Midbrain (tissue), 1 donor: ENCODE measurements at places on chromosomes 7 and 10.
A peak's percentile ranks its signal among the peaks of the same experiment; 100 is the strongest.

GRCh38 chr7:157224627-157225026, 85.9 kb downstream of the UBE3C start:
- DNase-seq: peak; percentile 14

GRCh38 chr7:101066141-101066832, 19.0 kb upstream of the TRIM56 start:
- DNase-seq: no peak

DNA sequence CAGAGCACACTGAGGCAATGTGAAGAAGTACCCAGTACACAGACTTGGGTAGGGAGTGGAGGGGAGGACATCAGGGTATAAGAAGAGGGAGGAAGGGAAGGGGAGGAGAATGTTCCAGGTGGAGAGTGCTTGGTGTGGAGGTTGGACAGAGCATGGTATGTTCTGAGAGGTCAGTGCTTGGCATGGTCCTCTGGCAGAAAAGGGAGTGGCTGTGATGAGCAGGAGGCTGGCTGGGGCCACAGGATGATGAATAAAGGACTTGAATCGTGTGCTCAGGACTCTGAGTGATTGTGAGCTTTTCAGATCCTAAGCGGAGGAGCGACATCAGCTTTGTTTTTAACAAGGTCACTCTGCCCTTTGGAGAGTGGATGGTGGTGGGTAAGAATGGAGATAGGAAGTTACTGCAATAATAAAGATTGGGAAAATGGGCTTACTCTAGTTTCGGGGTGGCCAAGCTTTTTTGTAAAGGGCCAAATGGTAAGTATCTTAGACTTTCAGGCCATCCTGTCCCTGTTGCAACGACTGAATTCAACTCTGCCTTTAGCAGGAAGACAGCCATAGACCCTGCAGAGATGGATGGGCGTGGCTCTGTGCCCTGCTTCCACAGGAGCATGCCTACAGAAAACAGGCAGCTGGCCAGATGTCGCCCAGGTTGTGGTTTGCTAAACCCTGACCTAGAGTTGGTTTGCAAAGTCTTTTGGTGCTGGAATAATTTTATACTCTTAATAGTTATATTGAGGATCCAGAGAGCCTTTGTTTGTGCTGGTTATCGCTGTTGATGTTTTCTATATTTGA, 8.4 kb downstream of the PPP2R2D start:
- DNase-seq: no peak

DNA sequence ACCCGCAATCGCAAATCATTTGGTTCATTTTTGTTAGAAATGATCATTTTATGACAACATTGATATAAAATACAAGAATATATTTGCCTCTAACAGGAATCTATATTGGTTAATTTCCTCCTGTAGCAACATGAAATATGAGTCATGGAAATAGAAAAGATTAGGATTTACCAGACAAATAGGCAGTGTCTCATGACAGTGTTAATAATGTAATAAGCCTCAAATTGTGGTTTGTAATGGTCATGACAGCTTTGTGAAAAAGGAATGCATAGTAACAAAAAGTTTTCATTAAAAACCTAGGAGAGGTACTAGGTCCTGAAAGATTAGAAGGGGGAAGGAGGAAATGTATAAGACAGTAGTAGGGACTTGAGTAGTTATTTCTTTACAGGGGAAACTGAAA, 7.9 kb upstream of the SLK start:
- no peak for DNase-seq

DNA sequence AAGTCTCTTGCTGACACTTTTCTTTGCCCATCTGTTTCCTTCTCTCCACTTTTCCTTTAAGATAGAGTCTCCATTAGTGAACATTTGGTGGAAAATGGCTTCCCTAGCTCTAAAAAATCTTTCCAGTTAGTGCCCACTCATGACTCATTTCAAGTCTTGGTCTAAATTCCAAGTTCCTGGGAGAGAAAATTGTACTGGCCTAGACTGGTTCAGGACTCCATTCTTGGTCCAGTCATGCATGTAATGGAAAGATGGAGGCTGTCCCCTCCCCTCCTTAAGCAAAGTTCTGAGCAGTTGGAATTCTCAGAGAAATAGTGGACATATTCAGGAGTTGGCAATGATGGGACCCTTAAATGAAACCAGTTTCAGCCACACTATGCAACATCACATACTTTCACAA, 3.8 kb upstream of the ALDH18A1 start:
- no peak for DNase-seq

DNA sequence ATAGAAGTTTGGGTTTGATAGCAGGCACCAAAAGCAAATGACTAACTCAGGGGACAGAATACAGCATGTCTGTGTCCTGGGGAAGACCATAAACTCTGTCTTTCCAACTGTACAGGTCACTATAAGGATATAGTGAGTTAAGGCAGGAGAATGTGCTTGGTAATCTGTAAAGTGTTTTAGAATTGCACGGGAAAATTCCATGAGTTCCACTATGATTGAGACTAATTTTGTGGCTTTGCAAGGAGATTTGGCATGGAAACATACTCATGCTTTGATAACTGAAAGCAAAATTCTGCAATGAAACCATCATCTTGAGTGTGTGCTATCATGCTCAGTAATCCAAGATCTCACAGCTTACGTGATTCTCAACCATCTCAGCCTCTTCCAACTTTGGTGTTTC, 152.6 kb downstream of the PKD1L1 start:
- no peak for DNase-seq

DNA sequence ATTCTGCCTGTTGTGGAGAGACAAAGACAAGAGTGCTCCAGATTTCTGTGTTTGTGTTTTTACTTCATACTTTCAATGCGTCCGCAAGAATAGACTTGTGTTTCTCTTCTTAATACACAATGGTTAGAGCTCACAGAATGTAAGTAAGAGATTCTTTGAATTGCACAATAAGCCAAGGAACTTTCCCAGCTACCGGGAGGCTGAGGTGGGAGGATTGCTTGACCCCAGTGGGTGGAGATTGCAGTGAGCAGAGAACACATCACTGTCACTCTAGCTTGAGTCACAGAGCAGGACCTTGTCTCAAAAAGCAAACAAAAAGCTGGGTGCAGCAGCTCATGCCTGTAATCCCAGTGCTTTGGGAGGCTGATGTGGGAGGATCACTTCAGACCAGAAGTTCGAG, 250.7 kb upstream of the MYO3A start:
- no peak for DNase-seq

DNA sequence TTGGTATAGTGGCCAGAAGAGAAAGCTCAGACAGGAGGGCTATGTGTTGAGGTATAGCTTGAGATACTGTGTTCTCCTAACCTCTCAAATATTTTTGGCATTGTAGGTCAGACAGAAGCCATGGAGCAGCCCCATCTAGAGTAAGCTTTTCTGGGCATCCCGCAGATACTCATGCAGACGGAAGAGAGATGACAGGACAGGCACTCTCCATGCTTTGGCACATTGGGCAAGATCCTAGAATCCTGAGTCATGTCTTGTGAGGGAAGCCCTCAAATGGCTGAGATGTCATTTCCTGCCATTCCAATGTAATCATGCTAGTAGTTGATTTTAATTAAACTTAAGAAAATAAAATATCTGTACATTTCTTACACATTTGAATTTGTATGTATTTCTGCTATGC, 16.8 kb upstream of the KIF20B start:
- no peak for DNase-seq

- no peak for DNase-seq
Measured at GRCh38 chr7:32659853-32660252, 164.6 kb downstream of the AVL9 start.

GRCh38 chr10:74637685-74638084, 188.7 kb upstream of the KAT6B start:
- DNase-seq: no peak

DNA sequence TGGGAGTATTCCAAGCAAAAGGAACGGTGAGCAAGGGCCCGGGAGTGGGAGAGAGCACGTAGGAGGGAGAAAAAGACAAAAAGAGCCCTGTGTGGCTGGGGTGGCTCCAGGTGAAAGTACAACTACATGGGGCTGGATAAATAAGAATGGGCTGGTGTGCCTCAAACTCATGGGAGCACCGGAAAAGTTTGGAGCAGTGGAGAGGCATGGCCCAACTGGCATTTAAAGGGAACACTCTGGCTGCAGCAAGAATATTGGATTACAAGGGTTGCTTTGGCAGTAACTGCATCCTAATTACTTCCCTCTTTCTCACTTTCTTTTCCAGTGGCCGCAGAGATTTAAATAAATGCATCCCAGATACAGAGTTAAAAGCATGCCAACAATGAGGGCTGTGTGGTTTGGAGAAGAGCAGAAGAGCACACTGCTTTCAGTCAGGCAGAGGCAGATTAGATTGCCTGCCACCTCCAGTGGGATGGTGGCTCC, 39.1 kb upstream of the HERPUD2 start:
- no peak for DNase-seq

DNA sequence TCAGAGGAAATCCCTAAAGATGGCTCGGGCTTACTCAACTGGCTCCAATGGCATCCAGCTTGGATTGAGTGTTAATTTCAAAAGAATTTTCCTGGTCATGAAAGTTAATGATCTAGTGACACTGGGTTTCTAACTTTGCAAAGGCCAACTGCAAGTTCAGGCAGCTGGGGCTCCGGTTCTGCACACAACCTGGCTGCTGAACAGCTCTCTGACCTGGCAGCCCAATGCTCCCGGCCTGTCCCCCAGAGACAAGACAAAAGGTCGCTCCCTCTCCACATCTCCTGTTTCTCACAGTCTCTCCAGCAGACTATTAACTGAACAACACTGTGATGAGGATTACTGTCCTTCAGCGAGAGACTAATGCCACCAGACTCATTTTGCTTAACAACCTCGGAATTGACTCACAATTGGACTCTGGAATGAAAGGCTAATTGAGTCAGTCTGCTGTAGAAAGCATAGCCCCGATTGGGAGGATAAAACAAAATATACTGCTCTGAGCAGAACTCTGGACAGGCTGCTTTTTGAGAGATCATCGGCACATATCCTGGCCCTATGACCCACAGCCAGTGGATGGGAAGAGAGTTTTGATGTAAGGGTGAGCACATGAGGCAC, 174.5 kb downstream of the GFRA1 start:
- DNase-seq: no peak

DNA sequence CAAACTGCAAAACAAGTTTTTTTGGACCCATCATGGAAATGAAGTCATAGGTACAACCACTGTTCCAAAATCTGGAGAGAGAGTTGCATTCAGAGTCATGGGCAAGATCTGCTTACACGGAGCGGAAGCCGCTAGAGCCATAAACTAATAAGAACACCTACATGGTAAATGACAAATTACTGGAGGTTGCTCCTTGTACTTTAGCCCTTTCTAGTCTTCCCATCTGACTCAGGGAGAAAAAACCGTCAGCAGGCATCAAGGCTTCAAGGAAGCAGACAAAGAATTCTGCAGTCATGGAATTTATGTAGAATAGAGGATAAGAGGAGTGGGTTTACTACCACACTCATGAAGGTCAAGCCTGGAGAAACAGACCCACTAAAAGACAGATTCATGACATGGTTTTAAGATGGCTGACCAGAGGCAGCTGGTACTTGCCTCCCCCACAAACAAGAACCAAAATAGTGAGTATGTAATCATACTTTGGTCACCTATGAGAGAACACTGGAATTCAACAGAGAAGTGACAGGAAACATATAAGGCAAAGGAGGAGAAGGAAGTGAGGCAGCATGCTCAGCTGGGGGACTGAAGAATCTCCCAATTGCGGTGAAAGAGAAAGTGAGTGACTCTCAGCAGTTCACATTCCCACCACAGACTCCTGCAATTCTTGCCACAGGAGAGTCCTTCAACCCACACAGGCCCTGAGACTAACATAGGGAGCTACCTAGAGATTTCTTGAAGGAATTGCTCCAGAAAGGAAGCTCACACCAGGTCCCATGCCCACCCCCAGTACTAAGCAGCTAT, 42.4 kb upstream of the ASAH2 start:
- DNase-seq: no peak

DNA sequence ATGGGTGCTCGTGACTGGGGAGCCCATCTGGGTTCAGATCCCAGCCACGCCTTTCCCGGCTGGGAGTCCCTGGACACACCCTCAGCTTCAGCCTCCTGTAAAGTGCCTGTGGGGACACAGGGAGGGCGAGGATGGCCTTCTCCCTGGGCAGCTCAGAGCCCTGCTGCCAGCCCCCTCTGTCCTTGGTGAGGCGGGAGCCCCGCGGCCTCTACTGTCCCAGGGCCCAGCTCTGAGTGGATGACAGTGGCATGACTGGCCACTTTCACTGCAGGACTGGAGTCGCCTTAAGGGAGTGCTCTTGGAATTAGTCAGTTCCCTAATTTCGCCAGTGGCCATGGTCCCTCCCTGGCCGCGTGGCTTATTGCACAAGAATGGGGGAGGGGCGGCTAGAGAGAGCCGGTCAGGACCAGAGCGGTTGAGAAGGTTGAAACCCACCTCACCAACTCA, 4.6 kb downstream of the BRI3 start:
- DNase-seq: peak; percentile 10

DNA sequence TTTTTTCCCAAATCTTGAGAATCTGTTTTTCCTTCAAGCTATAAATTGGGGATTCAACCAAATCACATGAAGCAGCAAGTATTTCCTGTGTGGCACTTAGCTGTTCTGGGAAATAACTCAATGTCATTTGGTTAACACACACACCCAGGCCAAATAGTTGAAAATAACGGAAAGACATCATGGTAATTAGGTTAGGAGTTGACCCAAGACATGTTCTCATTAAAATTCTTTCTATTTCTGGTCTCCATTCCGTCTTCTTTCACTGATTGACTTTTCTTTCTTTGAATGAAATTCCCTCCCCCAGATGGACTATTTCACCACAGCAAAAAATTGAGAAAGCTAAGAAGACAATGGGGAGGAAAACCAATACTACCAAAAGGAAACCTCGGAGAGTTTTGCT, 30.5 kb downstream of the NRP1 start:
- DNase-seq: no peak

DNA sequence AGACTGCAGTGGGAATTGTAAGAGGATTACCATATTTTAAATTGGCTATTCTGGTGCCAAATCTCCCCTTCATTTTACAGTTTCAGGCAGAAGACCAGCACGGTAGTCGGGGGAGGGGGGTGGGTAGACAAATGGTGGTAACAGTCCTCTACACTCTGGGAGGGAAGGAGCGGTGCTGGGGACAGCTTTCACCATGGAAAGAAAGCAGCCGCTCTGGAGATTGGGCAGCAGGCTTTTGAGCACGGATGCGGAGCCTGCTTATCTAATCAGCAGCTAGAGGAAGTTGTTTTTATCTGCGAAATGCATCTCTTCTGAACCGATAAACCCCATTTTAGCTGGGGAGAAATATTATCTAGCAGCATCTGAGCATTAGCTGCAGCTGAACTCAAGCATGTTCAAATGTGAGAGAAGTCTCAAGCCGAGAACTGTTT, 28.7 kb downstream of the IKZF1 start:
- no peak for DNase-seq

GRCh38 chr10:14191871-14192270, 138.9 kb downstream of the FRMD4A start:
- DNase-seq: no peak

GRCh38 chr10:122445904-122446303, 8.5 kb upstream of the ARMS2 start:
- DNase-seq: no peak

GRCh38 chr7:48176356-48176893, 5.2 kb downstream of the ABCA13 start:
- DNase-seq: no peak

DNA sequence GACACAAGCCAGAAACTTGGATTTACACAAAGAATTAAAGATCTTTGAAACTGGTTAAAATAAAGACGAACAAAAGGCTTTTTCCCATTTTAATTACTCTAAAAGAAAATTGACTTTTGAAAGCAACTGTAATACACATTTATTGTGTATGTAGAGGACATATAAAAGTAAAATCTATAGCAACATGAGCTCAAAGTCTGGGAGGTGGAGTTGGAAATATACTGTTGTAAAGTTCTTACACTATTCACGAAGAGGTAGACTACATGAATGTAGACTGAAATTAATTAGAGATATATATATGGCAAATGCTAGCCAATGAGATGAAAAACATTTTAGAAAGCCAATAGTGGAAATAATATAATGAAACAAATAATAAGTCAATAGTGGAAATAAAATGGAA, 251.0 kb downstream of the AHR start:
- DNase-seq: no peak
